Hepatocyte (in vitro differentiated cells): ENCODE measurements at places on chromosomes 12 and 14.

- no peaks in the 10 kb centered on the region for H3K4me1 ChIP-seq
- no peaks in the 10 kb centered on the region for H3K36me3 ChIP-seq
- H3K4me3 ChIP-seq, result no peak overlapping the region
- DNase-seq, result no peak
- H3K27ac ChIP-seq, result no peak overlapping the region
- H3K27me3 ChIP-seq, result no peaks in the 10 kb centered on the region
These were observed 48.3 kb downstream of the SCN8A start for GRCh38 chr12:51639361-51639760.

GRCh38 chr12:46473634-46474329 lies 101.2 kb upstream of the SLC38A2 start:
- no peaks in the 10 kb centered on the region for H3K36me3 ChIP-seq
- peak overlapping the region; percentile 79 for H3K27ac ChIP-seq
- DNase-seq, result peak; percentile 80
- H3K27me3 ChIP-seq, result no peaks in the 10 kb centered on the region
- H3K4me3 ChIP-seq, result no peak overlapping the region

GRCh38 chr12:68749443-68749842 lies 3.5 kb downstream of the SLC35E3 start:
- H3K27ac ChIP-seq, result no peak overlapping the region
- no peak for DNase-seq
- H3K36me3 ChIP-seq, result no peaks in the 10 kb centered on the region
- H3K27me3 ChIP-seq, result no peaks in the 10 kb centered on the region

- H3K27ac ChIP-seq, result peak overlapping the region; percentile 36
- DNase-seq, result peak; percentile 59
- no peaks in the 10 kb centered on the region for H3K36me3 ChIP-seq
- H3K27me3 ChIP-seq, result no peaks in the 10 kb centered on the region
These were observed 93.8 kb downstream of the PTPRB start for GRCh38 chr12:70543444-70543843.

DNA sequence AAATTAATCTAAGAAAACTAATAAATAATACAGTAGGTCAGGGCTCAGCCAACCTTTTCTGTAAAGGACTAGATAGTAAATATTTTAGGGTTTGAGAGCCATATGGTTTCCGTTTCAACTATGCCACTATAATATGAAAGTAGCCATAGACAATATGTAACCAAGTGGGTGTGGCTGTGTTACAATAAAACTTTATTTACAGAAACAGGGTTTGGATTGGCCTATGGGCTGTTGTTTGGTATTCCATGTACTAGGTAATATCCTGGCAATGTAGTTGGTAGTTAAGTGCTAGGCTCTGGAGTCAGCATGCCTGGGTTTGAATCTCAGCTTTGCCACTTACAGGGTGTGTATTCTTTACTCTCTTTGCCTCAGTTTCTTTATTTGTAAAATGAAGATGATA lies 156.5 kb upstream of the RPH3A start:
- no peaks in the 10 kb centered on the region for H3K4me1 ChIP-seq
- no peak overlapping the region for H3K27ac ChIP-seq
- no peaks in the 10 kb centered on the region for H3K36me3 ChIP-seq
- no peaks in the 10 kb centered on the region for H3K27me3 ChIP-seq
- no peak overlapping the region for H3K4me3 ChIP-seq

DNA sequence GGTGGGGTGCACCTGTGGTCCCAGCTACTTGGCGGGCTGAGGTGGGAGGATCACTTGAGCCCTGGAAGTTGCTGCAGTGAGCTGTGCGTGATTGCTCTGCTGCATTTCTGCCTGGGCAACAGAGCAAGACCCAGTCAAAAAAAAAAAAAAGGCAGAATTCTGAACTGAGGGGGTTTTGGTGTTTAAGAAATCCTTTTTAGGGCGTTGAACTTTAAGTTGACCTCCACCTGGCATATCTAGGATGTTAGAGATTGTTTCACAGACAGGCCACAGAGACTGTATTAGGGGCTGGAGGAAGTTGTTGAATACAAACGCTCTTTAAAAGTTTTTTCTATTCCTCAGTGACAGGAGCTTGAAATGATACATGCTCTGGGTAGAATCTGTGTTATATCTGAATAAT lies 60.5 kb downstream of the FBXW8 start:
- H3K4me1 ChIP-seq, result no peaks in the 10 kb centered on the region
- no peaks in the 10 kb centered on the region for H3K36me3 ChIP-seq
- H3K4me3 ChIP-seq, result no peak overlapping the region
- H3K27me3 ChIP-seq, result no peaks in the 10 kb centered on the region

DNA sequence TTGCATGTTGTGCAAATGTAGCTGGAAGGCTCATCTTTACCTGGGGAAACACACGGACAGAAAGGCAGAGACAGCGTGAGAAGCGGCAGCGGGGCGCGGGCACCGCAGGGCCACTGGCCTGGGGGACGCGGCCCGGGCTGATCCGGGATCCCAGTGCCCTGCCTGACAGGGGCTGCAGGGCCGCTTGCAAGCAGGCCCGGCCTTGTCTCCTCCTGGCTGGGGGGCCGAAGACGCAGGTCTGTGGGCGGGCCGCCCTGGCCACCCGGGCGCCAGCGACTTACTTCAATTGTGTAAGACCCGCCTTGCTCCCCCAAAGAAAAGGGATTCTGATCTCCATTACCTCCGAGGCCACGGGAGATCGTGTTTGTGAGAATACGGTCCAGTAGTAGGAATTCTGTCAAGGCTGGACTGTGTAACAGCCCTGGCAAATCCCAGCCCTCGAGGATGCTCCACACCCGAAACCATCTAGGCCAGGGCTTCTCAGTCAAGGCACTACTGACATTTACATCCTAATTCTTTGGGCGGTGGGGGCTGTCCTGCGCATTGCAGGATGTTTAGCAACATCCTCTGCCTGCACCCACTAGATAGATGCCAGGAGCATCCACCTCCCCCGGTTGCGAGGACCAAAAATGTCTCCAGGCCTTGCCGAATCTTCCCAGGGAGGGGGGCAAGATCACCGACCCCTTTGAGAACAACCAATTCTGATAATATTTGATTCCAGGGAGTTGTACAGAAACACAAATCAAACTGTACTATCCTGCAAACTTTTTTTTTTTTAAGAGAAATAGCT lies 95.6 kb downstream of the BCL11B start:
- H3K27me3 ChIP-seq, result no peaks in the 10 kb centered on the region
- H3K36me3 ChIP-seq, result no peaks in the 10 kb centered on the region
- H3K4me1 ChIP-seq, result peaks cover 3% of the 10 kb centered on the region
- no peak overlapping the region for H3K4me3 ChIP-seq
- DNase-seq, result no peak

- peak; percentile 90 for DNase-seq
- H3K4me1 ChIP-seq, result peaks cover 4% of the 10 kb centered on the region
- no peak overlapping the region for H3K4me3 ChIP-seq
- no peak overlapping the region for H3K27ac ChIP-seq
These were observed 98.8 kb downstream of the CALM1 start for GRCh38 chr14:90495357-90496276.

GRCh38 chr12:121595520-121595919 lies 14.7 kb upstream of the KDM2B start:
- no peak for DNase-seq
- H3K4me3 ChIP-seq, result no peak overlapping the region
- no peaks in the 10 kb centered on the region for H3K36me3 ChIP-seq

GRCh38 chr12:123152833-123153232 lies 1.9 kb upstream of the PITPNM2 start:
- DNase-seq, result no peak
- H3K27me3 ChIP-seq, result no peaks in the 10 kb centered on the region

- H3K27ac ChIP-seq, result no peak overlapping the region
- no peaks in the 10 kb centered on the region for H3K27me3 ChIP-seq
- no peaks in the 10 kb centered on the region for H3K36me3 ChIP-seq
- H3K4me3 ChIP-seq, result no peak overlapping the region
- DNase-seq, result no peak
These were observed 18.2 kb upstream of the STRAP start for GRCh38 chr12:15863984-15864383.

DNA sequence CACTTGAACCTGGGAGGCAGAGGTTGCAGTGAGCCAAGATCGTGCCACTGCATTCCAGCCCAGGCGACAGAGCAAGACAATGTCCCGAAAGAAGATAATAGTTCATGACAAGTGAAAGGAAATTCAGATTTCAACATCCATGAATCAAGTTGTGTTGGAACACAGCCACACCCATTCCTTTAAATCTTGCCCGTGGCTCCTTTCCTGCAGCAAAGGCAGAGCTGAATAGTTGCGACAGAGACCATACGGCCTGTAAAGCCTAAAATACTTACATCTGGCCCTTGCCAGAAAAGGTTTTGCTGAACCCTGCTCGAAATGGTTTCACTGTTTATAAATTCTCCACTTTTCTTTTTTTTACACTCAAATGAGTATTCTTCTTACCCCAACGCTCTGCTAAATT lies 17.7 kb upstream of the ITPK1 start:
- peak; percentile 62 for DNase-seq
- no peaks in the 10 kb centered on the region for H3K27me3 ChIP-seq
- no peak overlapping the region for H3K27ac ChIP-seq
- no peaks in the 10 kb centered on the region for H3K4me1 ChIP-seq
- no peak overlapping the region for H3K4me3 ChIP-seq

GRCh38 chr12:66962290-66962689 lies 283.4 kb upstream of the GRIP1 start:
- no peaks in the 10 kb centered on the region for H3K36me3 ChIP-seq
- DNase-seq, result no peak
- H3K4me3 ChIP-seq, result no peak overlapping the region
- H3K27me3 ChIP-seq, result no peaks in the 10 kb centered on the region
- no peaks in the 10 kb centered on the region for H3K4me1 ChIP-seq

- no peaks in the 10 kb centered on the region for H3K36me3 ChIP-seq
- no peak overlapping the region for H3K27ac ChIP-seq
- H3K4me3 ChIP-seq, result no peak overlapping the region
- no peaks in the 10 kb centered on the region for H3K4me1 ChIP-seq
- no peaks in the 10 kb centered on the region for H3K27me3 ChIP-seq
These were observed 251.4 kb downstream of the LRIG3 start for GRCh38 chr12:58668871-58669270.

DNA sequence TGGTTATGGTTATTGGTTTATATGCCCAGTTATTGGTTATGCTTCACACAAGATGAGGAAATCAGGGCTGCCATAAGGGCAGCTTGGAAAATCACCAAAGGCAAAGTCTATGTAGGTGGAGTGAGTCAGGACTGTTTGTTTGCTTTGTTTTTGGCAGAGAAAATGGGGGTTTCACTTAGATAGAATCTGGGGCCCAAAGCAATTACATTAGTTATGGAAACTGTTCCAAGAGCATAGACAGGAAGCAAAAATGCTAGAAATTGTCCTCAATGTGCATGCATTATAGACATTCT lies 2.2 kb downstream of the VAMP1 start:
- H3K4me1 ChIP-seq, result peaks cover 7% of the 10 kb centered on the region
- no peak overlapping the region for H3K27ac ChIP-seq
- H3K27me3 ChIP-seq, result no peaks in the 10 kb centered on the region

- no peaks in the 10 kb centered on the region for H3K27me3 ChIP-seq
- no peak overlapping the region for H3K27ac ChIP-seq
- H3K36me3 ChIP-seq, result no peaks in the 10 kb centered on the region
- no peak overlapping the region for H3K4me3 ChIP-seq
These were observed 17.6 kb downstream of the TDP1 start for GRCh38 chr14:89973234-89973823.

DNA sequence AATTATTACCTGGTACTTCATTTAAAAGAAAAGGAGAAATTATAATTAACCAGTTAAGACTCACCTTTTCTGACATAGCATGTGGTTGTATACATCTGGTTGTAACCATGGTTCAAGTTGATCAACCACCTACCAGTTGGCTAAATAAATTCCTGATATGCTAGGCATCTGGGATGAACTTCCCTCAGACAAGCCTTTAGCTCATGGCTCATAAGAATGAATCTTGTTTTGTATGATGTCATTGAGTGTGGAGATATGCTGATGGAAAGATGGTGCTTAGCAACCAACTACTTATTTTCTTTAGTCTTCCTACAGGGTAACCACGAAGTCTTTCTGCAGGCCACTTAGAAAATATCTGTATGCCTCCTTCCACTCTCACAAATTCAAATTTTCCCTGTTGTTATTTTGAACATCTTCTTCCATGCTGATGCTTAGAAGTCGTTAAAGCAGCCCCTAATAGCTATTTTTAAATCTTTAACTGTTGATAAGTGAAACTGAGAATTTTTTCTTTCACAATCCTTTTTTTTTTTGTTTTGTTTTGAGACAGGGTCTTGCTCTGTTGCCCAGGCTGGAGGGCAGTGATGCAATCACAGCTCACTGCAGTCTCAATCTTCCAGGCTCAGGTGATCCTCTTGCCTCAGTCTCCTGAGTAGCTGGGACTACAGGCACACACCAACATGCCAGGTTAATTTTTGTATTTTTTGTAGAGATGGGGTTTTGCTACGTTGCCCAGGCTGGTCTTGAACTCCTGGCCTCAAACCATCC lies 51.9 kb upstream of the PTHLH start:
- no peaks in the 10 kb centered on the region for H3K36me3 ChIP-seq
- no peak overlapping the region for H3K27ac ChIP-seq
- H3K4me1 ChIP-seq, result no peaks in the 10 kb centered on the region
- H3K27me3 ChIP-seq, result no peaks in the 10 kb centered on the region
- DNase-seq, result no peak

DNA sequence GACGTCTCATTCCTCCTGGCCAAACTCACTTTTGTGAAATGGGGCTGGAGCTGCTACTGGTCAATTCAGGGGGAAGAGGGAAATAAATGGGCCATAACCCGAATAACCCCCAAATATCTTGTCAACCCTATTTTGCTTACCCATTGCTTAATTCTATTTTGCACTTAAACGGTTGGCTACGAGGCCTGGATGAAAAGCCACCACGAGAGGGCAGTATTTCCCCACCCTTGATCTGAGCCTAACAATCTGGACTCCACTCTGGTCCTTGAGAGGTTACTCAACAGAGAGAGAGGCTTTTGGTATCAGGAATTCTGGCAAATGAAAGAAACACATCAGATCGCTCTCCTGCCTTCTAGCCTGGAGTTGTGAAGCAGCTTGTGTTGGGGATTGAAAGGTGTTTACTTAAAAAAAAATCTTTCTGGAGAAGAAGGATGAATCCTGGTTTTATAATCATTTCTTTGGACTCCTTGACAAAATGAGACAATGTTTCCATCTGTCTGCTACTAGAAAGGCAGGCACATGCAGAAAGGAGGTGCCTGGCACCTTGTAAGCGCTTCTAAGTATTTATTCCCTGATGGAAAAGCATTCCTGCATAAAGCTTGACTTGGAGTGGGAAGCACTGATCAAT lies 22.4 kb upstream of the FBXO21 start:
- DNase-seq, result peak; percentile 87
- no peaks in the 10 kb centered on the region for H3K4me1 ChIP-seq
- H3K36me3 ChIP-seq, result no peaks in the 10 kb centered on the region
- H3K27me3 ChIP-seq, result peaks cover 11% of the 10 kb centered on the region

- no peaks in the 10 kb centered on the region for H3K4me1 ChIP-seq
- no peaks in the 10 kb centered on the region for H3K36me3 ChIP-seq
- DNase-seq, result no peak
- H3K27me3 ChIP-seq, result no peaks in the 10 kb centered on the region
- H3K27ac ChIP-seq, result no peak overlapping the region
- no peak overlapping the region for H3K4me3 ChIP-seq
These were observed 8.0 kb upstream of the SSTR1 start for GRCh38 chr14:38199739-38200138.

- H3K36me3 ChIP-seq, result no peaks in the 10 kb centered on the region
- no peaks in the 10 kb centered on the region for H3K27me3 ChIP-seq
- peaks cover 11% of the 10 kb centered on the region for H3K4me1 ChIP-seq
- H3K27ac ChIP-seq, result no peak overlapping the region
These were observed 6.5 kb downstream of the MEG3 start for GRCh38 chr14:100832311-100832960.
